ENCODE measurements at places on chromosomes 5 and 9. TPM values are rescaled to one million over a fixed set of nuclear protein-coding genes. Genes with fewer than 3 reads are reported as not detected.

EQTN gene
- not detected for total RNA-seq

LRRC26 gene
- not detected for total RNA-seq

FCHO2 gene
- 8.0 TPM for total RNA-seq

SHOC1 gene
- 0.09 TPM for total RNA-seq

PCDHA13 gene
- total RNA-seq = not detected

FOXD4L4 gene
- total RNA-seq = 0.18 TPM

RMRP gene
- 680 TPM for total RNA-seq

PCDHGB1 gene
- 3.3 TPM for total RNA-seq

SLC1A1 gene
- total RNA-seq = 18.7 TPM

OR13D1 gene
- not detected for total RNA-seq

LCN12 gene
- total RNA-seq = 0.51 TPM

TEK gene
- total RNA-seq = 89.3 TPM

RANBP17 gene
- 18.2 TPM for total RNA-seq

WDR38 gene
- total RNA-seq = not detected

OTP gene
- not detected for total RNA-seq
